NCI-H2029 (cell line): ENCODE measurements at places on chromosomes 1 and 21.

- DNase-seq, result no peak
Measured at GRCh38 chr1:236063919-236064673, 794 bp downstream of the NID1 start.

- DNase-seq, result no peak
Measured at GRCh38 chr1:220652995-220653394, 37.2 kb upstream of the C1orf115 start.

DNA sequence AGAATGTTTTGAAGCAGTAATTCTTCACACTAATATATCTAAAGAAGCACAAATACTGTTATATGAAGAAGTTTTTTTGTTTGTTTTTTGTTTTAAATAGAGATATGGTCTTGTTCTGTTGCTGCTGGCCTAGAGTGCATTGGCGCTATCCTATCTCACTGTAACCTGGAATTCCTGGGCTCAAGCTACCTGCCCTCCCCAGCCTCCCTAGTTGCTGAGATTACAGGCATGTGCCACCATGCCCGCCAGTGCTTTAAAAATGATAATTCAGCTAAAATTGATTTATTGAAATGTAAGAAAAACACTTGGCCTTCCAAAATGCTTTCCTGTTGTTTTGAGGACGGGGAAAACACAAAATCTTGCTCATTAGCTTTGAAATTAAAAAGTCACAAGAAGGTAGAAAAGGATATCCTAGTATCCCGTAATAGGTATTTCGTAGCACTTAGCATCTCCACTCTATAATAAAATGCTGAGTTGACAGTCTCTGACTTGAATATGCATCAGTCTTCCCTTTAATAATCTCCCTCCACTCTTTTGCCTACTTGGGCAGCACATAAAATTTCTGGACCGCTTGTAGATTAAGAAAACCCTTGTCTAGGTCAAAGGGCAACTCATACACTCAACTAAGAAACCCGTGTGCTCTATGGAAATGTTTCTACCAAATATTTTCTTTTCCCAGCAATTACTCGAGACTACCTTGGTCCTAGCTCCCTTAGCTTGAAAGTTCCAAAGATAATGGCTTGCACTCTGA, 1.3 kb downstream of the SCYL3 start:
- DNase-seq, result no peak

DNA sequence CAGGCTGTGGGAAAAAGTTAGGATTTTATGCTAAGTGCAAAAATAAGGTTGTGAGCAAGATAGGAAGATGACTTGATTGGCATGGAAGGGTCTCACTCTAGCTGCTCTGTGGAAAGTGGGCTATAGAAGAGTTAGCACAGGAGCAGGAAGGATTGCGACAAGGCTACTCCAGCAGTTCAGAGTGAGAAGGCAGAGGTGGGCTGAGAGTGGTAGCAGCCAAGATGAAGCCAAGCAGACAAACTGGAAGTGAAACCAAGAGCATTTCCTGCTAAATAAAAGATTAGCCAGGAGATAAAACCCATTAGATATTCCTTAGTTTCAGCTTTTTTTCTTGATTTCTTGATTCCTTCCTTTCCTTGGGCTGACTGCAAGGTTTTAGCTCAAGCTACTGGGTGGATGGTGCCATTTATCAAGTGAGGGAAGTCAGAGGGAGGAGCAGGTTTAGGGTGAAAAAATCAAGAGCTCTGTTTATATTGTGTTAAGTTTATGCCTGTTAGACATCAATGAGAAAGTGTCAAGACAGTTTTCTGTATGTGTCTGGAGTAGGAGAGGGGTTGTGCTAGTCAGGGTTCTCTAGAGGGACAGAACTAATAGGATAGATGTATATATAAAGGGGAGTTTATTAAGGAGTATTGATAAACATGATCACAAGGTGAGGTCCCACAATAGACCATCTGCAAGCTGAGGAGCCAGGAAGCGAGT, 33.1 kb upstream of the ZNF644 start:
- no peak for DNase-seq

- DNase-seq, result no peak
Measured at GRCh38 chr1:162166917-162167615, 97.6 kb downstream of the NOS1AP start.

- DNase-seq, result no peak
Measured at GRCh38 chr1:5856246-5856815, 135.9 kb downstream of the NPHP4 start.

- no peak for DNase-seq
Measured at GRCh38 chr1:164756741-164757140, 197.8 kb downstream of the PBX1 start.

- no peak for DNase-seq
Measured at GRCh38 chr1:223153177-223154119, 10.4 kb upstream of the TLR5 start.

DNA sequence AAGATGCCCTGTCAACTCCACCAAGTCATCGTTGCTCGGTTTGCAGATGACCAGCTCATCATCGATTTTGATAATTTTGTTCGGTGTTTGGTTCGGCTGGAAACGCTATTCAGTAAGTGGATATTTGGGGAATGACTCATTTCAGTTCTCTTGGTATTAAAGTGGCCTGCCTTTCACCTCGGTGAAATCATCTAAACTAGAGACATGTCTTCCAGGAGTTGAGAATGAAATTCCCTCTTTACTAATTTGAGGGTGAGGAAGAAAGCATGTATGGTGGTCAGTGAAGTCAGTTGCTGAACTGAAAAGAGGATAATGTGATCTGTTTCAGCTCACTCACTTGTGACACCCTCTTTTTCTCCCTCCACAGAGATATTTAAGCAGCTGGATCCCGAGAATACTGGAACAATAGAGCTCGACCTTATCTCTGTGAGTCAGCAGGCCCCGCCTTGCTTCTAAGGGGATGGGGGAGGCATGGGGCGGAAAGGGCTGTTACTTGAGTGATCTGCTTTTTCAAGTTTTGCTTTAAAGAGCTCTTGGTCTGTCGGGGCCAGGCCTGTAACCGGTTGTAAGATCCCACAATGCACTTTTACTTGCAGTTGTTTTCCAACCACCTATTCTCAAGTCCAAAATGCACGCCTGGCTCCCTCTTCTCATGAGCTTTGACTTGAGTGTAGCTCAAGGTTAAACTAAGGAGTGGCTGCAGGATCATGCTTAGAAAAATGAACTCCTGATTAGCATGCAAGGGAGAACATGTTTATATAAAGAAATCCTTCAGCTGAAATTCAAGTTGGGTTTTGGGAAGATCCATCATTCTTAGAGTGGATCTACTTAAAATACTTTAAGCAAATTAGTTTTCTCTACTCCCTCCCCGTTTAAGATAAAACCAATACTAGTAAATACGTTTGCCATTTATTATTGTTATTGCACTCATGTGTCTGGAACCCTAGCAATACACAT, 59.8 kb downstream of the CAPN2 start:
- DNase-seq, result no peak

- DNase-seq, result peak; percentile 72
Measured at GRCh38 chr1:23478896-23479665, 4.9 kb downstream of the ASAP3 start.

GRCh38 chr1:151542710-151543129, 2.6 kb downstream of the TUFT1 start:
- DNase-seq, result peak; percentile 21

- DNase-seq, result no peak
Measured at GRCh38 chr1:162912061-162912667, 51.2 kb upstream of the CCDC190 start.

DNA sequence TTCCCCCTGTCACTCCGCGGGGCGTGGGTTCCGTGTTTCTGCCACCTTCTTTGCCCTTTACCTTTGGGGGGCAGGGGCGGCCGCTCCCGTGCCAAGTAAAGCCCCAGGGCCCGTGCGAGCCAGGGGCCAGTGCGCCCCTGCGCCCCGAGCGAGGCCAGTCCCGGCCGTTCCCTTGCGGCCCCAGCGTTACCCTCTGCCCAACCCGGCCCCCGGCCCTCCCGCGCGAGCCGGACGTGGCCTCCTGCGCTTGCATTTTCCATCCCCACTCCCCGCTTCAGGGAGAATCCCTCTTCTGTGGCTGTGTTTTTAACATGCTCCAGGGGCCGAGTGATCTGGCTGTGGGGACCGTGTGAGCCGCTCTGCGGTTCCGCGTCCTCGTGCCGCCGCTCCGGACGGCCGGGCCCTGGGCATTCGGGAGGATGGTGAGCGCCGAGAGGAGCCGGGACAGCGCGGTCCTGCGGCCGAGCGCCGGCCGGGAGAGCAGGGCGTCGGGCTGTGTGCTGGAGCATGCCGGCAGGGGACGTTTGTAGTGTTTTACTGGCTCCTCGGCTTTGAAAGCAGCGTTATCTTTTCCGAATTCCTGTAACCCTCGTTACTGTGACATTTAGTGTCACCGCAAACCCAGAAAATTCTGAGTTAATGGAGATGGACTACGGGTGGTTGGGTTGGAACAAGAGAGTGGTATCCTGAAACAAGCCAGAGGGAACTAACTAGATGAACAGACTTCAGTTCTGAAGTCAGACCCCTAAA, 1.0 kb downstream of the GALNT2 start:
- DNase-seq, result no peak

- DNase-seq, result no peak
Measured at GRCh38 chr1:91608876-91609275, 108.2 kb downstream of the CDC7 start.

- DNase-seq, result no peak
Measured at GRCh38 chr1:205978676-205979075, 24.5 kb downstream of the RAB7B start.

- DNase-seq, result no peak
Measured at GRCh38 chr1:20609541-20609940, 20.6 kb downstream of the CDA start.

DNA sequence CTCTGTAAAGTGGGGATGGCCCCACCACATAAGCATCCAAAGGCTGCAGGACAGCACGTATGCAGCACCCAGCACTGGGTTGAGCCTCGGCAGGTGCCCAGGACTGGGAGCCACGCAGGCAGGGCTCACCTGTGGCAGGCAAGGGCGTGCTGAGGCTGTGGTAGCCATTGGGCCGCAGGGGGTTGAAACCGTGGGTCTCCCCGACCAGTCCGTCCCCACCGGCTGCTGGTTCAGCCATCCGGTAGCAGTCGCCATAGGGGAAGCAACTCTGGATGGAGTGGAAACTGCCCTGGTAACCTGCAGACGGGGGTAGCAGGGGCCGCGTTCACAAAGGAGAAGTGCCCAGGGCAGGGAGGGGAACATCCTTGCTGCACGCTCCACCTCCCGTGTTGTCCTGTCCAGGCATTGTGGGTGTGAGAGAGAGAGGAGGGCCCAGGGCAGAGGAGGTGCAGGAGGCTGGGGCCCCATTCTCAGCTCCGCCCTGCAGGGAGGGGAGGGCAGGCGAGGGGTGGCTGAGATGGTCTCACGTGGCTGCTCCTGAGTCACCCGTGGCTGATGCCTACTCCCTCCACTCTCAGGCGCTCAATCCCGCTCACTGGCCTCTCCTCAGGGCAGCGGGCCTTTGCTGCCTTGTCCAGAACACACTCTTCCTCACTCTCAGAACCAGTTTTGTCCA, 49.9 kb downstream of the DMRTB1 start:
- DNase-seq, result no peak

DNA sequence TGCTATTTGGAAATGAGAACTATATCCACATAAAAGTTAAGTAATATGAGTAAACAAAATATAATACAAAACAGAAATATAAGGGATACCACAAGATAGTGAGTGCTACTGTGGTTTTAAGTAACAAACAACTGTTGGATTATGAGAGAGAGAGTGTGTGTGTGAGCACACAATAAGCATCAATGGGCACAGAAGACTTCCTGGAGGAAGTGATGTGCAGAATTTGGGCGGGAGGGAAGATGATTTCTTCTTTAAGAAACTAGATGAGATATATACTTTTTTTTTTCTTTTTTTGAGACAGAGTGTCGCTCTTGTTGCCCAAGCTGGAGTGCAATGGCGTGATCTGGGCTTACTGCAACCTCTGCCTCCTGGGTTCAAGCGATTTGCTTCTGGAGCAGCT, 7.9 kb upstream of the IER5 start:
- no peak for DNase-seq

GRCh38 chr1:32742956-32743355, 40.4 kb upstream of the SYNC start:
- DNase-seq, result no peak

DNA sequence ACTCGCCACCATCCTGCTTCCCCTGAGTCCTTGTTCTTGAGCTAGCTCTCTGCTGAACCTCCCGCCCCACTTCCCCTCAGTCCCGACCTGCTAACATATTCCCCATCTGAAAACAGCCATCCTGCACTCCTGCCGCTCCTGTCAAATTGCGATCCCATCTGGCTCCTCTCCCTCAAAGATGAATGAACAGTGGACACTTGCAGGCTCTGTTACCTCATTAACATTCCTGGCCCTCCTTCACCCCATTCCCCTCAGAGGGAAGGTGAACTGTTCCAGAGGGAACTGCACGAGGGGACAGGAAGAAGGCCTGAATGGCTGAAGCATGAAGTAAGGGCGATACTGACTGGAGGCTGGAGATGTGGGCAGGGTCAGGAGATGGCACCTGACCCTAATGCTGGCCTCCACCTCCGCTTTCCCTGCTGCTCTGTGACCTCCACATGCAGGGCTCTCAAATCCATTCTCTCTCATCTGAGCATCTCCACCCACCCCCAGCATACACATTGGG, 7.4 kb upstream of the CELSR2 start:
- DNase-seq, result no peak

- DNase-seq, result no peak
Measured at GRCh38 chr1:211813590-211813989, 17.0 kb downstream of the LPGAT1 start.

DNA sequence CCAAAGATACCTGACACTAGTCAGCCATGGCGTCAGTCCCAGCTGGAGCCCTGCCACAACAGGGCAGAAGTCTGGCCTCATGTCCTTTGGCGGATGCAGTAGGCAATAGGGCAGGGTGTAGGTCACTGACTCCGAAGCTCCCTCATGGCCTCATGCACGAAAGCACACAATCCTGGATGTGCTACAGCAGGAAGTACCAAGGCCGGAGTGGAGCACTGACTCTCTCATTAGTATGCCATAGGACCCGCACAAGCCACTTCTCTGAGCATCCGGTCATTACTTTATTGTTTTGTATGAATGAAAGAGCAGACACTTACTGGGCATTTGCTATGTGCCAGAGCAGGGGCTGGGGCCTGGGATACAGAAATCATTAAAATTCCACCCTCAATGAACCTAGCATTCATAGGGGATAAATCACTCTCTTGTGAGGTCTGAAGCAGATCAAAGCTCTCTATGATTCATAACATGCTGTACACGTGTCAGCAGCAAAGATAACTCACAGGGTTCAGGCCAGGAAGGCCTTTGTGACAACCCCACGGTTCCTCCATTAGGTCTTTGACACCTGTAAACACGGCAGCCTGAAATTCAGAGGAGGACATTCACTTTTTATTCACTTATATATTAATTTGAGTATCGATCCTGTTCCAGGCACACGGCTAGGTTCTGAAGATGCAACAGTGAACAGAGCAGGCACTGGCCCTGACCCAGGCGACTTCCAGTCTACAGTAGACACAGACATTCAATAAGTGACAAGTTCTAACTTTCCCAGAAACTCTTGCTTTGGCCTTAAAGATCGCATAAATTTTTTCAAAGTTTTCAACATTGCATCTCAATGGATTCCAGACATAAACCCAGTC, 357.9 kb upstream of the USP24 start:
- no peak for DNase-seq

DNA sequence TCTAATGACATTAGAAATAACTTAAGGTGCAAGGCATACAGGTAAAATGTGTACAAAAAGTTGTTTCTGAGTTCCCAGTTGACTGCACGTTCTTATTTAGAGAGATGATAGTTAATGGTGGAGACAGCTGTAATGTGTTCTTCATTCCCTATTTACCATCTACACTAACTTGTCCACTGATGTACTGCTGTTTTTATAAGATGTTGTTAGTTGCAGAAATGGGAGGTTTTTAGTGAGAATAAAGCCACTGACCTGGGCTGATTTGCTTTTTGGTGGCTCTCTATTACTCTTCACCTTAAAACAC, 122.9 kb upstream of the LYPLAL1 start:
- DNase-seq, result no peak

GRCh38 chr1:47495176-47495713, 57.4 kb downstream of the FOXD2 start:
- DNase-seq, result no peak
